ENCODE measurements at places on chromosomes 16 and 17. TPM values are rescaled to one million over a fixed set of nuclear protein-coding genes. Genes with fewer than 3 reads are reported as not detected.

GRCh38 chr17:78992542-78993212 is 13.0 kb upstream of the LGALS3BP start:
- no peak for ATAC-seq
- peaks cover 84% of the 10 kb centered on the region for H3K36me3 ChIP-seq
- peak overlapping the region; percentile 38 for H3K27ac ChIP-seq
- H3K4me3 ChIP-seq = no peak overlapping the region
- no peaks in the 10 kb centered on the region for H3K27me3 ChIP-seq

DNA sequence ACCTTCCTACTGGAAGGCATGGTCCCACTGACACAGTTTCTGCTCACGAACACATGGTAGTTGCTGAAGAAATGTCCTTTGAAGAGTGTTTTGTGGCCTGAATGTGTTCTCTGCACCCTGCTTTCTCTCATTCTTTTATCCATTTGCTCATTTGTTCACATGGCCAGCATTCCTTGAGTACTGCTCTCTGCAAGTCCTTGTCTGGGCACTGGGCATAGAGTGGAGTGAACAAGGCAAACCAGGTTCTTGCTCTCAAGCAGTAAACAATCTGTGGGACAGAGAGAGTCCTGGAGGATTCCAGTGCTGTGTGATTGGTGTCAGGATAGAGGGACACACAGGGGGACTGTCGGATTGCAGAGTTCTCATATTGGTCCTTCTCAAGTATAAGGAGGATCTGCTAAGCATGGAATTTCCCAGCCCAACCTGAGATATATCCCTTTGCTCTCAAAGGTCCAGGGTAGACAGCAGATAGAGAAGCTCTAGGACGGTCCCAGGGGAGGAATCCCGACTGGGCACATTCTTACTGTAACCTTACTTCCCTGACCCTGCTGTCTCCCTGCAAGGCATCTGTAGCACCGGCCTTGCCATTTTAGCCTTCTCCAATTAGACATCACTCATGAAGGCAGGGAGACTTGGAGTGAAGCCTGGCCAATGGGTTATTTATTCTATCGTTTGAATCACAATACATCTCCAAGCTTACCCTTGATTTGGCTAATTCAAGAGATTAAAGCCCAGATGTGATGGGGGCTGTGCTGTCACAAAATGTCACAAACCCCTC is 32.3 kb downstream of the ARL4D start:
- ATAC-seq = no peak
- H3K4me1 ChIP-seq = no peaks in the 10 kb centered on the region
- H3K36me3 ChIP-seq = no peaks in the 10 kb centered on the region
- peaks cover 26% of the 10 kb centered on the region for H3K27me3 ChIP-seq
- H3K27ac ChIP-seq = no peak overlapping the region

GRCh38 chr16:54171626-54172537 is 114.7 kb downstream of the IRX3 start:
- no peaks in the 10 kb centered on the region for H3K4me1 ChIP-seq
- no peaks in the 10 kb centered on the region for H3K36me3 ChIP-seq
- peaks cover 11% of the 10 kb centered on the region for H3K27me3 ChIP-seq
- no peak overlapping the region for H3K27ac ChIP-seq
- ATAC-seq = no peak

DNA sequence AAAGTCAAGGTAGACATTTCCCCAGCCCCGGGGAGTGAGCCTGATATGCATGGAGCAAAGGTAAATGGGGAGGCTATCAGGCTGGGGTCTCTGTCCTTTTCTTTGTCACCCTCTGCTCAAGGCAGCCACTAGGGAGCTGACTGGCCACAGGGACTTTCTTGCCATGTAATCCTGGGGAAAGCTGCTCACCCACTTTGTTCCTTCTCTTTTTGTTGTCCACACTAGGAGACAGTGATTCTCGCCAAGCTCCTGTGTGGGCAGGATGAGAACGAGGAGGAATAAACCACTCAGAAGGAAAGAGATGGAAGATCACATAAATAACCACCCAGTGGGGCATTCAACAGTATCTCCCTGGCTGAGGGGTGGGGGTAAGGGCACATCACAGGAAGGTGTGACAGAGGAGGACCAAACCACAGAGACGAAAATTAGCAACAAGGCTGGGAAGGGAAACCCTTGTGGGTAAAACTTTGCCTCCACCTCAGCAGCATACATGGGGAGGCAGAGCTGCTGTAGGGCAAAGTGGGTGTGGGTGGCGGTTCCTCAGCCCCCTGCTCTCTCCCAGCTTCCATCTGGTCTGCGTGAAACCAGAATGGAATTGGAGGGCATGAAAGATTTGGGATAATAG is 26.2 kb upstream of the CCL1 start:
- peak; percentile 53 for ATAC-seq
- H3K4me3 ChIP-seq = no peak overlapping the region
- peaks cover 28% of the 10 kb centered on the region for H3K27me3 ChIP-seq

PVALEF gene
- not detected for total RNA-seq

Measured in activated T-helper 17 cell treated with anti-CD3 and anti-CD28 coated beads, Interleukin-2, amount 50 U/mL, for 72 hours (primary cell).